ENCODE measurements at places on chromosomes 2 and 18.

DNA sequence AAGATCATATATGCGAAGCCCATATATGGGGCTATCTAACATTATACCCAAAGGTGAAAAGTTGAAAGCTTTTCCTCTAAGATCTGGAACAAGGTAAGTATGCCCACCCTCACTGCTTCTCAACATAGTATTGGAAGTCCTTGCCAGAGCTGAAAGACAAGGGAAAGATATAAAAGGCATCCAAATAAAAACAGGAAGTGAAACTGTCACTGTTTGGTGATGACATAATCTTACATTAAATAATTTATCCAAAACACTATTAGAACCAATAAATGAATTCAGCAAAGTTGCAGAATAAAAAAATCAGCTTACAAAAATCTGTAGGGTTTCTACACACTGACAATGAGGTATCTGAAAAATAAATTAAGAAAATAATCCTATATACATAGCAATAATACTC, 205.8 kb downstream of the INSIG2 start:
- no peak for DNase-seq

GRCh38 chr2:139000131-139000785, 220.1 kb upstream of the NXPH2 start:
- DNase-seq = no peak

DNA sequence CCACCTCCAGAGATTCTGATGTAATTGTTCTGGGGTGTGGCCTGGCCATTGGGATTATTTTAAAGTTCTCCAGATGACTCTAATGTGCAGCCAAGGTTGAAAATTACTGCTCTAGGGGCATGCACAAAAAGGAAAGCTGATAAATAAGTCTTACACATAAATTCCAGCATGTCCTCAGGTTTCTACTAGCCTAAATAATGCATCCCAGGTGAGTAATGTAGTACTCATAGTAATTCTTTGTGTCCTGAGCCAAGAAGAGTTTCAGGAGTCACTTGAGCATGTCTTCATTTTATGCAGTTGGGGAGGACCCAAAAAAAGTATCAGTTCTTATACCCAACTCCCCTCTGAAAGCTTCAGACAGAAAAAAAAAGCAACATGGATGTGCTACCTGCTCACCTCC, 130.1 kb upstream of the SP5 start:
- no peak for DNase-seq

DNA sequence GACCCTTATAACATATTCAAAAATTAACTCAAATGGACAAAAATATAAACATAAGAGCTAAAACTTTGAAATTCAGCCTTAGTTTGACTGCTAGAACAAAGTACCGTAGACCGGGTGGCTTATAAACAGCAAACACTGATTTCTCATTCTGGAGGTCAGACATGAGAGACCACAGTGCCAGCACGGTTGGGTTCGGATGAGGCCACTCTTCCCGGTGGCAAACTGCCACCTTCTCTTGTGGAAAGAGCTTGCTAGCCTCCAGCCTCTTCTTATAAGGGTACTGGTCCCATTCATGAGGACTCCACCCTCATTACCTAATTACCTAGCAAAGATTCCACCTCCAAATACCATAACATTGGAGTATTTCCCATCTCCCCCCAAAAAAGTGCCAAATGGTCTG, 91.3 kb downstream of the FAM210A start:
- DNase-seq = no peak

Measured in GM04503 (cell line).